ENCODE measurements at places on chromosomes 1 and 21.
A peak's percentile ranks its signal among the peaks of the same experiment; 100 is the strongest.

- DNase-seq: no peak
These were observed 94.7 kb upstream of the GADD45A start for GRCh38 chr1:67590329-67590728.

DNA sequence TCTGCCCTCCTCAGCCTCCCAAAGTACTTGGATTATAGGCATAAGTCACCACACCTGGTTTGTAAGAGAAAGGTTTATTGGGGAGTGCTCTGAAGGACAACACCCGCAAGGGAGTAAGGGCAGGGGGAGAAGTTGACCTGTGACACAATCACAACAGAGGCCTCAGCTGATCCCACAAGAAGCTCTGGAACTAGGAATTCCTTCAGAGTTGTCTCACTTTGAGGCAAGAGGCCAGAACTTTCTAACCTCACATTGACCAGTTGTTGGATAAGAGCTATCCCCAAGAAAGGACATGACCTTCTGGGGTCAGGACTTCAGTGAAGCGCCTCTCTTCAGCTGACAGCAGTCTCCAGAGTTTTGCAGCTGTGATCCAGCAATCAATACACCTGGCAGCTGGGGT, 27.4 kb upstream of the RC3H1 start:
- DNase-seq: no peak

- DNase-seq: no peak
These were observed 10.4 kb upstream of the FMO2 start for GRCh38 chr1:171174560-171175294.

GRCh38 chr1:154844297-154844681, 25.8 kb downstream of the KCNN3 start:
- DNase-seq: no peak

DNA sequence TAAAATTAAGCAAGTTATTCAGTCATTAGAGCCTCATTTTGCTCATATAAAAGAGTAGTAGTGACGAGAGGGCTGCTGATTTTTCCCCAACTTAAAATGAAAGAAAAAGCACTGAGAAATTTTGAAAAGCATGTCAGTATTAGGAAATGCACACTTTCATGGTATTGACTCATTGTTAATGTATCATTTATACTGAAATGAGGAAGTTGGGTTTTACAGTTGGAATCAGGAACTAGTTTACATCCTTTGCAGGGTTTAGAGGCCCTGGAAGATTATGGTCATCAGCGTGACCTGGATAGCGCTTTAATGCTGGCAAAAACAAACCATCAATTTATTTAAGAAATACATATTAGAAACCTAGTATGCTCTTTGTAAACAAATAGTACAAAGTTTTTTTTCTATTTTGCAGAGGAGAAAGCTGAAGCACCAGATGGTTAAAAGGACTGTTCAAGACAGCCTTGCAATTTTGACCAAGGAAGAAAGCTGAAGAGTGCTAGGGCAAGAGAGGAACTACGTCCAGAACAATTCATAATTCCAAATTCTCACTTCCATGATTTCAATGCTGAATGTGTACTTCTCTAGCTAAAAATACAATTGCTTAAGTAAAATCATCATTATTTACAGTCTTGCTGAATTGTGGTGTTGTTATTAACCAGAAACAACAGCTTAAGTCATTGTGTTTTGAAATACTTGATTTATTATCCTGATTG, 94.8 kb upstream of the SGIP1 start:
- peak; percentile 36 for DNase-seq

DNA sequence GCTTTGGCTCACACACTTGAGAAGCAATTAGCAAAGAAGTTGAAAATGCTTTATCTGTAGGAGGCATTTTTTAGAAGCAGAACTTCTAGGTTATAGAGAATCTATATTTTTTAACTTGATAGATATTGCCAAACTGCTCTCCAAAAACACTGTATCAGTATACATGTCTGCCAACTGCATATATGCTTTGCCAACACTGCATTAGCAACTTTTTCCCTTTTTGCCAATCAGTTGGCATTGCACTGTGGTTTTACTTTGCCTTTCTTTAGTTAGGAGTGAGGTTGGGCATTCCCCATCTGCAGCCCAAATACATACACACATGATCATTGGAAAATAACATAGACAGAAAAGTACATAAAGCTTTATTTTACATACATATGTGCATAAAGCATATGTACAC, 15.0 kb downstream of the PADI3 start:
- DNase-seq: no peak

- no peak for DNase-seq
These were observed 10.8 kb downstream of the BLACAT1 start for GRCh38 chr1:205444931-205445645.

DNA sequence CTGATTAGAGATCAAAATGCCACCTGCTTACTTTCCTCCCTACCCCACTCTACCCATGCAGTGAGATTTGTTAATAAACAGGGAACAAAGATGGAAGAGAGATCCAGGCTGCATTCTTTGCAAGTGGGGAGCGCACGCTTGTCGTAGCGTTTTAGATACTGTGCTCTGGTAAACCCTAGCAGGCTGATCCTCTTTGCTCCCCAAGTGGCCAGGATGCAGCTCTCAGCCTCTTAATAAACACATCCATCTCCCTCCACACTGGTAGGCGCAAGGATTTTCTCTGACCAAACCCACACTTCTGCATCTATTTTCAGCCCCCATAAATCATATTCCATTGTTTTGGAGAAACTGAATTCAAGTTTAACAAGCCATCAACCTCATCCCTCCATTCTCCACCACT, 2.9 kb downstream of the PGBD5 start:
- no peak for DNase-seq

GRCh38 chr1:41588334-41588875, 103.9 kb upstream of the EDN2 start:
- DNase-seq: no peak

DNA sequence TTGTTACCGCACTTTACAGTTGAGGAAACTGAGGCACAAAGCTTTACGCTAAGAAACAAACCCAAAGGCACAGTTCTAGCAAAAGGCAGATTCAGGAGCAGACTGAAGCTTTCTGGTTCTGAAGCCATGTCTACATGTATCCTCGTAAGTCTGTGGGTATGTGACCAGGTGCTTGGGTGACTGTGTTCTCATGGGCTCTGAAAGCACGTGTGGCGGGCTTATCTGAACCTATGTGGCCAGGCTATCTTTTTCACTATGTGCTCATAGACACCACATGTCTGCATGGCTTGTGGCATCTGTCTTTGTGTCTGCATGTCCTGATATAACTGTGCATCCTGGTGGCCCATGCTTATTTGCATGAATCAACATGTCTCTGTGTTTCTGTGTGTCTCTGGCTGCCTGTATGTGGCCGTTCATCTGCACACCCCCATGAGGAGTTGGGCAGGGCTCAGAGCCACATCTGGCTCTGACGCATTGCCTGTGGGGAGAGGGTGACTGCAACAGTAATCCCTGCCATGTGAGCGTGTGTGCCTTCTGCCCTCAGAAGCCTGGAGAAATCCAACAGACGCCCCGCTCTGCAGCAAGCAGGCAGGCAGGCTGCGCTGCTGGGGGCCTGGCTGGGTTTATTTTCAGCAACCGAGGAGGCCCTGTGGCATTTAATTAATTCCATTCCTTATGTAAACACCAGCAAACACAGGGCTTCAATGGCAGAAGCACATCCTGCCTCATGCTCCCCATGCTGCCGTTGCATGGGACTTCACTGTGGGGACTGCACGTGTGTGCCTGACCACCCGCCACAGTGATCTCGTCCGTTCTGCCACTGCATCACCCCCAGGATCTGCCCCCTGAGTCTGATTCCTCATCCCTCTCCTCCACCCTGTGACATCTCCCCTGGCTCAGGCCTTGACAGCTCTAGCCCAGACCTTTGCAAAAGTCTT, 115.4 kb downstream of the TRABD2B start:
- no peak for DNase-seq

DNA sequence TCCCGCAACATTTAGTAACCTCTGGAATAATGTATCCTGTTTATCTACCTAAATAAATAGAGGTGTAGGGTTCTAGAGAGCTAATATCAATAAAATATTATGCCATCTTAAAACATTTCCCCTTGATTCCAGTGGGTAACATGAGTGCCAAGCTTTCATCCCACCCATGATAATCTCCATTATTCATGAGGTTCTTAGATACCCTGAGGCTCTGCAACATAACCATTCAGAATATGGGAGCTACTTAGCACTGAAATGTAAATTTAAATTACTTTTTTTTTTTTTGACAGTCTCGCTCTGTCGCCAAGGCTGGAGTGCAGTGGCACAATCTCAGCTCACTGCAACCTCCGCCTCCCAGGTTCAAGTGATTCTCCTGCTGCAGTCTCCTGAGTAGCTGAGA, 832.7 kb downstream of the BRINP3 start:
- no peak for DNase-seq

DNA sequence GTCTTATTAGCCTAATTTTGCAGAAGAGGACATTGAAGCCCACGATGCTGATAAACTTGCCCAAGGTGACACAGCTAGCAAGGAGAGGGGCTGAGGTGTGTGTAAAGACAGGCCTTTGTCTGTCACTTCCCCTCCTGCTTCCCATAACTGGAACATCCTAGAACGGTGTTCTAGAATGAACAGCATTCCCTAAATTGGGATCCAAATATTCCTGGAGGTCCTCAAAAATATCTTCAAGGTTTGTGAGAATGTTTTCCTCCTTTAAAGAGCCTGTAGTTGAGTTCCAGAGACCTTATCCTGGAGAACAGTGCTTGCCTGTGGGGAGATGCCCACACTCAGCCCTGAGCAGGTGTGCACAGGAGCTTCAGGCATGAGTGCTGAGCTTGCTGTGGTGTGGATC, 41.5 kb upstream of the SAMD13 start:
- no peak for DNase-seq

DNA sequence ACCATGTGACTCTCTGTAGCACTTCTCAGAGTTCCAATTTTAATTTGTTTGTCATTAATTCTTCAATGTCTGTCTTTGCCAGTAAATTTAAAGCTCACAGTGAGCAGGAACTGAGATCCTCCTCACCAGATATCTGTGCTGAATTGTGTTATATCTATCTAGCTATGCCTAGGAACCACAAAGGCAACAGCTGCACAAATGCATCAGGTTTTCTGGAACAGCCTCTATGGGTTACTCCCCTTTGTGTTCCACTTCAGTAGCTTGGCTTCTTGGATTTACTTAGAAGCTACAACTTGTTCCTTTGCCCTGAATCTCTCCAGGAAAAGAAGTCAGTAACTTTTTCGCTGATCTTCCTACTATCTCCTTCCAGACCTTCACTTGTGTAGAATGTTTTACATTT, 1237.8 kb upstream of the ADGRL4 start:
- DNase-seq: no peak

GRCh38 chr1:19661721-19662228, 2.9 kb upstream of the HTR6 start:
- peak; percentile 76 for DNase-seq

DNA sequence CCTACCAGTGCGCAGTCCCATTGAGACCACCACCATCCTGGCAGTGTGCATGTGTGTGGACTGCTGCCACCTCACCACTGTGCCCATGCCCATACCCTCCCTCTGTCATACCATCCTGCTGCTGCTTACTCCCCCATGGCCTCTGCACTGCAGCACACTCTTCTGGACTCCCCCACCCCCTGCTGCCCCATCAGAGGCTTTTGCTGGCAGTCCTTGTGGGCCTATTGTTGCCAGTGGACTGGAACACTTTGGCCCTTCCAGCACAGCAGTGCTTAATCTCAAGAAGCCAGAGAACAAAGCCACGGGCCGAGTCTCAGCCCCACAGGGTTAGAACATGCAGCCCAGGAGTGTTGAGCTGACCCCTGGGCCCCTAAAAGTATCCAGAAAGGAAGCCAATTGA, 41.9 kb upstream of the IVNS1ABP start:
- DNase-seq: no peak

DNA sequence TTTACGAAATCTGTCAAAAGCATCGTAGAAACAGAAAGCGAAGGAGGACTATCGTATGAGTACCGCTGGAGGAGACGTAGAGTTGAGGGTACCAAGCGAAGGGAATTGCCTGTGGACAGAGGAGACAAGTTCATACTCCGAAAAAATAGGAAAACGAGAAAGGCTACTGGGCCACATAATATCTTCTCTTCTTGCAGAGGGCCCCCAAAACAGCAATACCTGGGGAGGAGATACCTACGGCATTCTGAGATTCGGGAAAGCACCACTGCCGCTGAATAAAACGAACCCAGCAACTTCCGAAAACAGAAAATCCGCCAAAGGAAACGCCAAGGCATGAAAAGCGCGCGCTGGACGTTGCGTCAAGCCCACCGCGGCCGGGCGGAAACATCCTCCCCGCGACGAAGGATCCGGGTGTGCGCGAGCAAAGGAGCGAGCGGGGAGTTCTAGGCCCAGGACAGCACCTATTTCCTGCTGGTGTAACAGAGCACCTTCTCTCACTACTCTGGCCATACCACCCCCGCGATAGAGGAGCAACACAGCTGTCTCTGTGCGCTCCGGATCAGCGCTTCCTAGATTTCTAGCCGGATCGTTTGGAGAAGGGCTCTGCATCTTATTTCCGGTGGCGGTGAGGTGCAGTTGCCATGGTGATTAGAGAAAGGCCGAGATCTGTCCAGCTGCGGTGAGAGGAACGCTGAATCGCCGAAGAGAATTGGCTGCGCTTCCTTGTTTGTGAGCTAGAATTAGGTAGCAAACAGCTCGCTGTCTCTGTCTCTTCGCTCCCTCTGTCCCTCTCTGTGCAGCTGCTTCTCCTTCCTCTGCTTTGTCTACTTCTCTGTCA, at the start of the genes EFCAB7 and ITGB3BP:
Gene EFCAB7 (plus strand): TSS at position 635 of the 838 bp plus-strand sequence. CDS start 2,048 bp downstream, outside the sequence.
Gene ITGB3BP (minus strand): TSS at position 335 of the 838 bp plus-strand sequence. CDS start 92 bp downstream, at position 243.
- peak; percentile 95 for DNase-seq

GRCh38 chr1:39525366-39526165, 34.1 kb downstream of the BMP8A start:
- DNase-seq: no peak

DNA sequence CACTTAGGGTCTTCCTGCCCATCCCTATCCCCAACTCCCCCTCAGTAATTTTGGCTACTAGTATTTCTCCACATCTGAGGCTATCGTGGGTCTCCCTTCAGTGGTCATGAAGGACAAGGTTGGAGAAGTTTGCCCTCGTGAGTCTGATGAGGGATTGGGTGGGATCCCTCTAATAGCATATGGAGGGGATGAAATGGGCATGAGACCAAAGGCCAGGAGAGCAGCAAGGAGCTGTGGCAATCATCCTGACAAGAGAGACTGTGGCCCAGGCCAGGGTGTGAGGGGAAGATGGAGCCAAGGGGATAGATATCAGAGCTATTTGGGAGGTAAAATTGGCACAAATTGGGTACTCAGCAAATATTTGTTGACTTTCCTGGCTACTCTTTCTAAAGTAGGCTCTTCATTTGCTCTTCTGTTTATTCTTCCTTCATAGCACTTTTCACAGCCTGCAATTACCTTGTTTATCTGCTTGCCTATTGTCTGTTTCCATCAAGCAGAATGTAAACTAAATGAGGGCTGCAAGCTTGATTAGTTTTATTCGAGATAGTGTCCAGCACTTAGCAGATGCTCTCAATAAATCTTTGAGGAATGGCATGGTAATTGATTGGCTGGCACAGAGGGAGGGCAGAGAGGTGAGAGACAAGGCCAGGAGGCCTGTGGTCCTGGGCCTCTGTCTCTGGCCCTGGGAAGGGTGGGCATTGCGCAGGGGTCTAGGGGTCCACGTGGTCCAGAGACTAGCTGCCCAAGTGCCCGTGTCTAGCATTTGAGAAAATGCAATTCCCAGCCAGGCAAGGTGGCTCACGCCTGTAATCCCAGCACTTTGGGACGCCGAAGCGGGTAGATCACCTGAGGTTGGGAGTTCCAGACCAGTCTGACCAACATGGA, 1.5 kb upstream of the PLK3 start:
- no peak for DNase-seq

Measured in PC-3 (cell line).